CD4-positive, alpha-beta T cell treated with Interleukin-2 at 100 ng/mL for 4 hours (primary cell): ENCODE measurements at places on chromosomes 5 and 9.

GRCh38 chr5:57843059-57843367 lies 360.4 kb upstream of the ACTBL2 start:
- no peak for DNase-seq

DNA sequence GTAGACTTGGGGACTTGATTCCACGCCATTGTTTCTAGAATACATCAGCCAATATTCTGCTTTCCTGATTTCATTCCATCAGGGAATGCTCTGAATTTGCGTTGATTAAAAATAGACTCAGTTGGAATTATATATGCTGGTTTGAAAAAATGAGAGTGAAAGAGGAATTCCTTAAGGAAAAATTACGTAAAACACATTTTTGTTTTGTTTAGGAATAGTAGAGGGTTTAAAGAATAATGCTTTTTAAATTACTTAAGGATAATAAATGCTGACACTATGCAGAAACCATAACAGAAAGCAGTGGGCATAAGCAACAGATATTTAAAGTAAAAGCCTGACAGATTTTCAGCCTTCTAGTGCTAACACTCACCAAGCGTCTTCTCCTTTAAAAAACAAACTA lies 235.0 kb downstream of the ADAMTS6 start:
- DNase-seq: no peak

GRCh38 chr5:19795218-19795617 lies 192.8 kb downstream of the CDH18 start:
- no peak for DNase-seq

DNA sequence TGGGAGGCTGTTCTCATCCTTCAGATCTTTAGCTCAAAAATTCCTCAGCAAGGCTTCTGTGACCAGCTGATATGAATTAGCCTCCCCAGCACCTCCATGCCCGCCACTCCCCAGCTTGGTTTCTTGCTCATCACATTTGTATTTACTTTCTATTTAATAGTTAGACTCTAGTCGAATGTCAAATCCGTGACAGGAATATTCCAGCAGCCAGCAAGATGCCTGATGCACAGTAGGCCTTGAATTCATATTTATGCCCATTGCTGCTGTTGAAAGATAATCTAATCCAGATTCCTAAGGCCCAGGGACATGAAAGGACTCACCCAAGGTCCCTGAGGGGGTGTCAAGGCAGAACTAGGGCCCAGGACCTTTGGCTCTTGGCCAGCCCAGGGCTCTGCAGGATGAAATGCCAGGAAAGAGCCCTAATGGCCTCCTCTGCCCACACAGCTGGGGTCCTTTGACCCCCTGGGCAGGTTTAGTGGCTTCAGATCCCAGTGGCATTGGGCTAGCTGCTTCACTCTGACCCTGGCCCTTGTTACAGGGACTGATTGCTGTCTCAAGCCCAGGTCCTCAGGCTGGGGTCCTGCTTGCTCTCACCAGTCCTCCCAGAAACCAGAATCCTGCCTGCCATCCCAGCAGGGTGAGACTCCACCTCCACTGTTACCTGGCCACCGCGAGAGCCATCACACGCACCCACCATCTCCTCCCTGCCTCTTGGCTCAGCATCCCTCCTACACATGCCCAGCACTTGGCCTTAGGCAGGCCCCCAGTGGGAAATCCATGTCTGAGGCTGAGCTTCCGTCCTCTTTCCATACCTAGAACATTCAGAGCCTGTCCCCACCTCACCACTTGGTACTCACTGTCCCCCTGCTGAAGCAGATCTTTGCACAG lies 7.3 kb downstream of the CSF1R start:
- DNase-seq: no peak
